Stimulated activated naive CD4-positive, alpha-beta T cell (primary cell): ENCODE measurements at places on chromosomes 5 and 9.
A peak's percentile ranks its signal among the peaks of the same experiment; 100 is the strongest.

GRCh38 chr9:2465516-2465915 is 156.1 kb upstream of the VLDLR start:
- no peak for DNase-seq

DNA sequence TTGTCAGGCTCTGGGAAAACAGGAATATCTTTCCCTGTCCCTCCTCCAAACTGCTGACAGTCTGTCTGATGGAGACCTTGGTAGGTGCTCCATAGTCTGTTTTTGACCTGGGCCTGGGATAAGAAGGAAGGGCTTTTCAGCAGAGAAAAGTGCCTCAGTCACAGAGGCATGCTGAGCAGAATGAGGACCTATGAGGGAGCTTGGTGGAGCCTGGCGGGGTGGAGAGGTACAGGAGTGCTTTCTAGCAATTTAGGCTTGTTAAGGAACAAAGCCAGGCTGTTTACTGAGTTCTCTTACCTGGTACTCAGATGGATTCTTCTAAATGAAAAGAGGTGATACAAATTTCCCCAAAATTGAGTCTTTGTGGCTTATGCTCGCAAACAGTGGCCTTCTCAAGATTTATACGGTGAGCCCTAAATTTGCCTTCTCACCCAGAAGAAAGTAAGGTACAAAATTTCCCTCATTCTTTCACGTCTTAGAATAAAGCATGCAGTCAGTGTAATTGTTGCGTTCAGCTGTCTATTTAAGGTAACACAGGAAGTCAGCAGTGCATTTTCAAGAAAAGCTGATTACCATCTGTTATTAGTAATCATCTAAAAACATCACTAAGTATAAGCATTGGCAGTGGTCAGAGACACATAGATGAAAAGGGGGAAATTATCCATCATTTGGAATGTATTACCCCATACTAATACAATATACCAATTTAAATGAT is 28.6 kb upstream of the IL13 start:
- DNase-seq: no peak

- no peak for DNase-seq
Measured at GRCh38 chr5:163963881-163964280, 458.5 kb downstream of the MAT2B start.

- DNase-seq: no peak
Measured at GRCh38 chr5:73940026-73940425, 314.0 kb downstream of the ARHGEF28 start.

- no peak for DNase-seq
Measured at GRCh38 chr9:24841993-24842392, 296.3 kb upstream of the IZUMO3 start.

DNA sequence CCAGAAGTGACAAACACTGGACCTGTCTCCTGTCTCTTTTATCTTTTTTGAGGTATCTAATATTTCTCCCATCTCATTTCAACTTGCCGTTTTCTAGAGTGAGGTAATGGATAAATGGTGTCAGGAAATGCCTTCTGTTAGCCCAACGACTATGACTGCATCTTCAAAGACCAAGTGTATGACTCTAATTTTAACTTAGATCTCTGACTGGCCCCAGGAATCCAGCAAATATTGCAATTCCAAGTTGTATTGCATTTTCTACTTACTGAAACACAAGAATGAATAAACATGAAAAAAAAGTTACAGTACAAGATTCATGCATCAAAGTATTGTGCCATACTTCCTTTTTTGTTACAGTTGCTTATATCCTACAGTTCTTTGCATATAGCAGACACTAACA is 26.3 kb downstream of the SLC28A3 start:
- DNase-seq: no peak

DNA sequence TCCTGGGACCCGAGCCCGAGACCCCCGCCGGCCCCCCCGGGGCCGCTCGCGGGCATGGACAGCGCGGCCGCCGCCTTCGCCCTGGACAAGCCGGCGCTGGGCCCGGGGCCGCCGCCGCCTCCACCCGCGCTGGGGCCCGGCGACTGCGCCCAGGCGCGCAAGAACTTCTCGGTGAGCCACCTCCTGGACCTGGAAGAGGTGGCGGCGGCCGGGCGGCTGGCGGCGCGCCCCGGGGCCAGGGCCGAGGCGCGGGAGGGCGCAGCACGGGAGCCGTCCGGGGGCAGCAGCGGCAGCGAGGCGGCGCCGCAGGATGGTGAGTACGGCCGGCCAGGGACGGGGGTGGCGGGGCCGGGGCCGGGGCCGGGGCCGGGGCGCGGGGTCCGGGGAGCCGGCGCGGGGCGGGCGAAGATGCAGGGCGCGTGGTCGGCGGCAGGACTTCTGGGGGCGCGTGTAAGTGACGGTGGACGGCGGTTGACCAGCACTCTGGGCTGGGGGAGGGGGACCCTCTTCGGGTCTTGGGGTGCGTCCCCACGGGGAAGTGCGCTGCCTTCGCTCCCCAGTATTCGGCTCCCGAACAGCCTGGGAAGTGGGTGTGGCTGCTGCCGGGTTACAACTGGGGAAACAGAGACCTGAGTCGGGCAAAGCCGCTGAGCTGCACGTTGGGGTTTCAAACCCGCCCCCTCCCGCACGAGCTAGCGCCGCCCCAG is 520 bp downstream of the PRRX2 start:
- no peak for DNase-seq

DNA sequence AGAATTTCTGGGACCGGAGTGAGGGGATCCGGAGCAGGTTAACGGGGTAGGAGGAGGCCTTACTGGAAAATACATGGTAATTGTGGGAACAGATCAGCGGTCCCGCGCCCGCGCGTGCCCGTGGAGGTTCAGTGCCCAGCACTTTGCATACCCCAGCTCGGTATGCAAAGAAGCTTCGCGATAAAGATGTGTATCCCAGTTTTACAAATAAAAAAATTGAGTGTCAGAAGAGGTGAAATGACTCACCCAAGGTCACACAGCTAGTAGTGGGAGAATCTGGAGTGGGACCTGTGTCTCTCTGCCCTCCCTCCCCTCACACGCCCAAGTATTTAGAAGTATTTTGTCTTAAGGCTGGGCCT is 967 bp downstream of the NEURL1B start:
- DNase-seq: no peak

- DNase-seq: no peak
Measured at GRCh38 chr5:8861764-8862163, 684.1 kb downstream of the SEMA5A start.

- no peak for DNase-seq
Measured at GRCh38 chr5:109529987-109530386, 120.2 kb upstream of the PJA2 start.

- DNase-seq: no peak
Measured at GRCh38 chr5:109003928-109004327, 256.2 kb downstream of the FER start.

GRCh38 chr9:123929870-123930831 is at the start of gene DENND1A:
Gene DENND1A, minus strand, starts transcription at chr9:123930126. Its CDS starts 221 bp downstream, at chr9:123929905.
- DNase-seq: peak; percentile 76

DNA sequence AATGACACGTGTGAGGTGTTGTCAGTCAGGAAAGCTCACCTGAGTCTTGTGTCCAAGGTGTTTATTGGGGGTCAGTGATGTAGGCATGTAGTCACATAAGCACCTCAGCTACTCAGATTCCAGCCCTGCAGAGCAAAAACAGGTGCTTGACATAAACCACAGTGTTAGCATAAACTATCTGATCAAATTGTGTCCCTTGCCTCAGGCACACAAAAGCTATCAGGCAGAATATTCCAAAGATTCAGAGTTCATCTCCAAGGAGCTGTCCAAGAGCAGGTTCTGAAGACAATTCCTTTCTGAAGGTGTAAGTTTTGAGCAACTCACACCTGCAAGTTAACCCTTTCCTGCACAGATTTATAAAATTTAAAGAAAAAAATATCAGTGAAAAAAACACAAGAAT is 102.2 kb upstream of the ITGA1 start:
- DNase-seq: no peak

- no peak for DNase-seq
Measured at GRCh38 chr5:2311851-2312250, 429.1 kb upstream of the IRX4 start.

- DNase-seq: no peak
Measured at GRCh38 chr9:68749579-68750159, 44.6 kb downstream of the PIP5K1B start.

DNA sequence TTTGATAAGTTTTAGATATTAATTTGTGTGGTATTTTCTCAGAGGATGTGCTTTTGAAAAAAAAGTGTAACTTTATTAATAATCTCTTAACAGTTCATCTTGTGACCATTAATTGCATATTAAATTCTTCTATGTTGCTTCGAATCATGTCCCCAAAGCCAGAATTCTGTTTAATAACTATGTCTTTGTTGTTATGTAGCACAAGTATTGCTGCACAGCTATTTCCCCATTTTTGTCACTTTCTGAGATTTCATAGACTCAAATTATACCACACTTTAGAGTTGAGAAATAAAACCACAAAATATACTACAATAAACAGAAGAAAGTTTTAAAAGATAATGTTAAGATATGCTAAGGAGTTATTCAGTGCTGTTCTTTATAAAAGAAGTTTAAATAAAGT is 2.8 kb downstream of the MEF2C start:
- no peak for DNase-seq

DNA sequence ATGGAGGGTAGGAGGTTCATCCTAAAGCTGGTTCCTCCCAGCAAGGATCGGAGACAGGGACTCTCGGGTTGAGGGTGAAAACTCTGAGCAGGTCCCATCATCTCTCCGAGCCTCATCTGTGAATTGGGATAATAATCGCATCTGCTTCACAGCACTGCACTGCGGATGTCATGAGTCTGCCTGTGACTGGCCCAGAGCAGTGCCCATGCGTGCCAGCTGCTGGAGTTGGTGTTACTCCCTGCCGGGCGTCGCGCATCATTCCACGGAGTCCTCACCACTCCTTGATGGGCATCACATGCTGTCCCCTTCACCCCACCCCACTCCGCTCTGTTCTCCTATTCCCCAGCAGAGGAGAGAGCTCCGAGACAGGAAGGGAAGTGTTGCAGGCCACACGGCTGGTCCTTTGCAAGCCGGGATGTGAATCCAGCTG is 35.1 kb upstream of the ORM1 start:
- DNase-seq: no peak
